Hematopoietic multipotent progenitor cell treated with erythropoietin and hydrocortisone succinate and interleukin-3 and kit ligand, for 6 days (in vitro differentiated cells): ENCODE measurements at places on chromosomes 4 and X.

DNA sequence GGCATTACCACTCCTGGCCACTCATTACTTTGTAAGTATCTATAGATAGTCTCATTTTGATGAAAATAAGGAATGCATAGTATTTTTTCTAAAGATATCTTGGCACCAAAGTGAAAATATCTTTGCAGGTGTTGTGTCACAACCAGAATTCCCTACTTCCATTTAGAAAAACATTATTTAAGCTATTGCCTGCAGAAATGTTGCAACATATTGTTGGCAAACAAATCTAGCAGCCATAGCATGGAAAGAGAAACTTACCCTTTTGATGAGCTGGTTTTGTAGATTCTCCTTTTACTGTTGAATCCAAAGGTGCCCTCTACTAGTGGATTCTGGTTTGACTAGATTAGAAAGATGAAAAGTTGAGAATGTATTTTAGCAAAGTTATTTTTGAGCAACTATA, 138.8 kb downstream of the AREG start:
- DNase-seq, result no peak

GRCh38 chrX:110097920-110098319, 95.0 kb downstream of the TMEM164 start:
- DNase-seq, result no peak

DNA sequence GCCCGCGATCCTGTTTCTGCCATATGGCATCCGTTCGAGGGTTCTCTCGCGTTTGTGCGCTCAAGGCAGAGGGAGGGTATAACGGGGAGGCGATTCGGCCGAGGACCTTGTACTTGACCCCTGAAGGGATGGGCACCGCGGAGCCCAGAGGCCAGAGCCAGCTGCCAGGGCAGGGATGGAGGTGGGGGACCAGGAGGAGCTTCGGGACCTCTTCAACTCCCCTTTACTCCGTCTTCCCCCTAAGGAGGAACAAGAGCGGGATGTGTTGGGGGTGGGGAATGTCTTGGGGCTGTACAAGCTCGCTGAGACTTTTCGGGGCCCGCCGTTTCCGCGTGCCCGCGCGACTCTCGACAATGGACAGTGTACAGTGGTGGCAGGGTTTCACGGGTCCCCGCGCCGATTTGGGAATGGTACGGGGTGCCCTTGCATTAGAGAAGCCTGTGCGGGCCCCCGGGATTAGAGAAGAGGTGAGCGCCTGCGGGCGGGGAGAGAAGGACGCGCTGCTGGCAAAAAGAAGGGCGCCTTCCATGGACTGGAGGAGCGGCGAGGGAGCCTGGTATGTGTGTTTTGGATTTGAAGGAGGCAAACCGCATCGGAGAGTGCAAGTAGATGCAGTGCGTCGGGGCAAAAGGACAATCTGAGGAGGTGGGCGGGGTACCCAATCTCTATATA, 760 bp downstream of the UGT8 start:
- DNase-seq, result no peak

- no peak for DNase-seq
Observed at GRCh38 chrX:139815771-139816170, 107.8 kb upstream of the MCF2 start.

- peak; percentile 73 for DNase-seq
Observed at GRCh38 chr4:46073778-46074177, 50.1 kb downstream of the GABRG1 start.

- no peak for DNase-seq
Observed at GRCh38 chr4:22391551-22391950, 124.3 kb downstream of the ADGRA3 start.

GRCh38 chr4:128579154-128579853, 230.2 kb upstream of the JADE1 start:
- no peak for DNase-seq

DNA sequence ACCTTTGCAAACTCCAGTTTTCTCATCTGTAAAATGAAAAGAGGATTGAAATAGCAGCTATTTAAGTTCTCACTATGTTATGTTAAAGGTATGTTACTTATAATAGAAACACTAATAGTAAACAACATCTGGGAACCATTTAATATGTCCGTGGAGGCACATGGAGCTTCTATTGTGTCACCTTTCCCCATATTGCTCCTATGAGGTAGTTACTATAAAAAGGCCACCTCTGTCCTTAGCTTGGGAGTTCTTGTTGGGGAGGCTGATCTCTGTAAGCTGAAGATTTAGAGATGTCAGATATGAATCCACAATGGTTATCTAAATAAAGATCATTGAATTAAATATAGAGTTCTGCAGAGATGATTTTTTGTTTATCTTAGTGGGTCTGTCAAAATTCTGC, 125.2 kb downstream of the FHIP1A start:
- no peak for DNase-seq

- no peak for DNase-seq
Observed at GRCh38 chrX:149992918-149993317, 54.6 kb upstream of the EOLA2 start.

- no peak for DNase-seq
Observed at GRCh38 chr4:14000091-14000814, 372.7 kb upstream of the BOD1L1 start.

DNA sequence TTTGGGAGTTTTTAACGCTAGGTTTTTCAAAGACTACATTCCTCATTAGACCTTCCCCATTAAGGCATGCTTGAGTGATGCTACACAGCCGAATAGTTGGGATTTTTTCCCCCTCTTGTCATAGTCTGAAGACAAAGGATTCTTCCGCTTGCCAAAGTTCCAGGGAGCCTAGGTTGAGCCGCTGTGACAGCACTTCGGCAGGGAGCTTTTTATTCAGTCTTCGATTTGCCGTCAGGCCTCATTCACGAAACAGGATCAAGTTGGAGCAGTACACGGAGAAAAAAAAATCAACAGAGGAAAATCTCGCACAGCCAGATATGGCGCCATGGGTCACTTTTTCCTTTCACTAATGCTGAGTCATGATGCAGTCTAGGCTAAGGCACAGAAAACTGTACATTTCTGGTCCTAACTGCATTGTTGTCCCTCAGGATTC, 24.3 kb downstream of the SHROOM3 start:
- no peak for DNase-seq

DNA sequence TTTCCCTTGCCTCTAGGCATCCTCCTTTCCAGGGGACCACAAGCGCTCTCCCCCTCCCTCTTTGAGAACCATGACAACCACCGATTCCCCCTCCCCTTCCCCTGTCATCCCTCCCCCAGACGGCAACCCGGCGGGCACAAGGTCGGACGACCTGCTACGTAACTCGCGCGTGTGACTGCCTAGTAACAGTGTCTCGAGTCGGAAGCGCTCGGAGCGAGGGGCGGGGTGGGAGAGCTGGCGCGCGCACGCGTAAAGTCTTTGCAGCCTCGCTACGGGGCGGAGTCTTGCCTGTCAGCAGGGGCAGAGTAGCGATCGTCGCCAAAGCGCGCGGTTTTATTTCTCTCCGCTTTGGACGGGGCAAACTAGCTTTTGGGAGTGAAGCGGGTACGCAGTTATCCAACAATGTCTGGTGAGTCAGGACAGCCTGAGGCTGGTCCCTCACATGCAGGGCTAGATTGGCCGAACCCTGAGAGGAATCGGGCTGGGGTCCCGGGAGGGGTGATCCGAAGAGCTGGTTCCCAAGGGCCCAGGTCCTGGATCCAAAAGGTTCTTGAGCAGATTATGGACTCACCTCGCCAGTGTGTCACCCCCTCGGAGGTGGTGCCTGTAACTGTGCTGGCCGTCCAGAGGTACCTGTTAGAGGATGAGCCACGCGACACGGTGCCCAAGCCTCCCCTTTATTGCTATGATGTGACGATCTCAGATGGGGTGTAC, at the start of gene RADX:
Gene RADX, plus strand, starts transcription at position 300 of the 714 bp plus-strand sequence. Its CDS starts 103 bp downstream, at position 403.
- DNase-seq, result peak; percentile 89

GRCh38 chr4:1534095-1534872, 128.0 kb upstream of the NKX1-1 start:
- no peak for DNase-seq
